ENCODE measurements at places on chromosomes 4 and X.

- DNase-seq: no peak
These were observed 322.7 kb upstream of the PITX2 start for GRCh38 chr4:110945600-110945999.

DNA sequence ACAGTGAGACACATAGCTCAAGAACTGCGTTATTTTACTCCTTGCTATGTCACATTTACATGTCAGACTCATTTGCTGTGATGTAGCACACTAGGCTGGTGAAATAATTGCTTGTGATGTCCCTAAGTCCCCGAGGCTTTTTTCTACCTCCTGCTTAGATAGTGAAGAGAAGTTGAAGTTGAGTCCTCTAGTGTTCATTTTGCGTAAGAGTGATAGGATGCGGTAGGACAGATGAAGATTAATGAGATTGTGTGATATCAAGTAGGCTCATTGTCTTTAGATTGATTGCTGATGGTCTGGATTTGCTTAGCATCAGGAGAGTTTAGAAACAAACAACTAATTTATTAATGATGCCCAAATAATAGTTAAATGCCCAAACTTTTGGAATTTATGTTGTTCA lies 173.6 kb upstream of the NUDT6 start:
- DNase-seq: no peak

- DNase-seq: no peak
These were observed 1.1 kb upstream of the CUL4B start for GRCh38 chrX:120561634-120562568.

- no peak for DNase-seq
These were observed 220.7 kb downstream of the ANTXR2 start for GRCh38 chr4:79852305-79852730.

GRCh38 chr4:46016306-46016705 lies 107.5 kb downstream of the GABRG1 start:
- DNase-seq: no peak
